SW 1271 (cell line): ENCODE measurements at places on chromosomes 4 and X.
A peak's percentile ranks its signal among the peaks of the same experiment; 100 is the strongest.

GRCh38 chr4:41303372-41304118, 46.8 kb downstream of the UCHL1 start:
- DNase-seq = no peak

DNA sequence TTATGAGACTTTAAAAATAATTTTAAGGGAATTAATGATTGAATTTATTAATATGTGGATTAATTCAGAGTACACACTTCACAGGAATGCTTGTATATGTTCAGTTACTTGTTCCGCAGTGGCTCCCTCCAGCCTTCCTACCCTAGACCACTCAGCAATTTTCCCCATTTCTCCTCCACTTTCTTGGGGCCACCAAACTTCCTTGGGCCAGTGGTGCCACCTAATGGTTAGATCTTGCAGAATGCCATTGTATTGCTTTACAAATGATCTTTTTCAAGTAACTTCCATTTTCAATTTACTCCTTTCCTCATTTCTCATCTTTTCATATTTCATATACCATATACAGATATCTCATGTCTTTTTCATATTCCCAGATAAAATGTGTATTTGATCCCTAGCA, 3.6 kb upstream of the RNF175 start:
- peak; percentile 4 for DNase-seq

DNA sequence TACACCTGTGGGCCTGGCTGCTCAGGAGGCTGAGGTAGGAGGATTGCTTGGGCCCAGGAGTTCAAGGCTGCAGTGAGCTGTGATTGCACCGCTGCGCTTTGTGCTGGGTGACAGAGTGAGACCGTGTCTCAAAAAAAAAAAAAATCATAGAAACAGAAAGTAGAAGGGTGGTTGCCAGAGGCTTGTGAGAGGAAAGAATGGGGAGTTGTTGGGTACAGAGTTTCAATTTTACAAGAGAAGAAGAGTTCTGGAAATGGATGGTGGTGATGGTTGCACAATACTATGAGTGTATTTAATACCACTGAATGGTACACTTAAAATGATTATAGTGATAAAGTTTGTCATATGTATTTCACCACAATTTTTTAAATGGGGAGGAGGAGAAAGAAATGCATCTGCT, 10.2 kb upstream of the GLOD5 start:
- no peak for DNase-seq

- DNase-seq = no peak
These were observed 9.3 kb upstream of the GPRIN3 start for GRCh38 chr4:89316931-89317366.

DNA sequence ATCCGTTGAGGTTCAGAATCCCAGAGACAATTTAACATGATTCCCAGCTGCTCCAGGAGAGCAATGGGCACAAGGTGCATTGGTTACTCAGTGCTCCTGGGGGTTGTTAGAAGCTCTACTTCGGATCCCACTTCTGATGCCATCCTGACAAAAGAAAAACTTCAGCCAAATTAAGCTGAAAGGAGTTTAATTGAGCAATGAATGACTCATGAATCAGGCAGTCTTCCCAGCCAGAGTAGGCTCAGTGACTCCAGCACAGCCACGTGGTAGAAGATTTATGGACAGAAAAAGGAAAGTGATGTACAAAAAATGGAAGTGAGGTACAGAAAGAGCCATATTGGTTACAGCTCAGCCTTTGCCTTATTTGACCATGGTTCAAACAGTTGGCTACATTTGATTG, 95.7 kb downstream of the PWWP3B start:
- no peak for DNase-seq

GRCh38 chrX:49184294-49185281, 1.6 kb downstream of the PRICKLE3 start:
- peak; percentile 37 for DNase-seq

DNA sequence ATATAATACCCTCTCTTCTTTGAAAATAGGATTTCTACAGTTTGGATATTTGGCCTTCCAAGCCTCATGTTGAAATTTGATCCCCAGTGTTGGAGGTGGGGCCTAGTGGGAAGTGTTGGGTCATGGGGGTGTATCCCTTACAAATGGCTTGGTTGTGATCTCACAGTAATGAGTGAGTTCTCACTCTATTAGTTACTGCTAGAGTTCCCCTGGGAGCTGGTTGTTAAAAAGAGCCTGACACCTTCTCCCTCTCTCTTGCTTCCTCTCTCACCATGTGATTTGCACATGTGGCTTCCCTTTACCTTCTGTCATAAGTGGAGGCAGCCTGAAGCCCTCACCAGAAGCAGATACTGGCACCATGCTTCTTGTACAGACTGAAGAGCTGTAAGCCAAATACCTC, 73.9 kb downstream of the HDAC8 start:
- no peak for DNase-seq

- DNase-seq = no peak
These were observed 27.9 kb upstream of the PAPSS1 start for GRCh38 chr4:107747748-107748486.

GRCh38 chrX:15903186-15903681, 48.6 kb upstream of the AP1S2 start:
- no peak for DNase-seq

DNA sequence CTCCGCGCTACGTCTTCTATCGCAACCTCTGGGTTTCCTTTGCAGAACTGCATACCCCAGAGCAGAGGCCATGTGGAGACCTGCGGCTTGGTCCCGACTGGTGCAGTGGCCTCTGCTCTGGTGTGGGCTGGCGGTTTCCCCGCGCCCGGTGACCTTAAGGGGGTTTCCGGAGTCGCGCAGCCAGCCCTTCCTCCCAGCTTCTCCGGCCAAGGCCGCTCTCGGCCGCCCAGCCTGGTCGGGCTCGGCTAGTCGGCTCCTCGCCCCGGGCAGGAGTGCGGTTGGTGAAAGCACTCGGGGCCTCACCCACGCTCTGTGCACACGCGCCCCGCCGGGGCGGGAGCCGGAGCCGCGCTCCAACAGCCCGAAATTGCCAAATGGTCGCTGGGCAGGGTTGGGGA, 84.9 kb downstream of the BCOR start:
- no peak for DNase-seq

DNA sequence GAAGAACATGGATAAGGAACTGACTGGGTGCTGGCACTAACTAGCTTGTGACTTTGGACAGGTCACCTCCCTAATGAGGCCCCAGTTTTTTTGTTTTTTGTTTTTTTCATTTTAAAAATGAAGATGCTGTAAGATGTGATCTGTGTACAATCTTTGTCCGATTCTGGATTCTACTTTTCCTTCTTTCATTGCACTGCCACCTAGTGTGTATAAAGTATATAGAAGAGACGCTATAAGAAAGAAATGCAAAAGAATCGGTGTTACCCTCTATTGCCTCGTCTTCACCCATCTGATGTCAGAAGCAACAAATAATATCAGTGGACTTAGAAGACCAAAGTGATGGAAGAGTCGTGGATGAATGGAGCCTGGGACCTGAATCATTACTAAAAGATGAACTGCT, 58.6 kb upstream of the P2RY10 start:
- DNase-seq = no peak

DNA sequence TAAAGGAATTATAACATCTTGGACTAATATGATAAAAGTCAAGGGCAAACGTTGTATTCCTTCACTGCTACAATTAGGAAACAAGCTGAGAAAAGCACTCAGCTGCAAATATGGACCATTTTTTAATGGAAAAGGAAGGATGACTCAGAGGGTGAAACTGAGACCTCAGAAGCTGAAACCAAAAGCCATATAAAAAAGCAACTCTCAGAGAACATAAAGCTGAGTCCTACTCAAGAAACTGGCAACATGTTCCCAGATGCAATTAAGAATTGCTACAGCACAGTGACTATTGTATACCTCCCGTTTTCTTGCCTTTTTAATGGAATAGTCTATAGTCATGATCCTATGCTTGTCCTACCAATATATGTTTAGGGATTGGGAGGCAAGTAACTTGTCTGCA, 1106.4 kb upstream of the INTU start:
- no peak for DNase-seq

- no peak for DNase-seq
These were observed 61.4 kb downstream of the AGA start for GRCh38 chr4:177380730-177381287.

DNA sequence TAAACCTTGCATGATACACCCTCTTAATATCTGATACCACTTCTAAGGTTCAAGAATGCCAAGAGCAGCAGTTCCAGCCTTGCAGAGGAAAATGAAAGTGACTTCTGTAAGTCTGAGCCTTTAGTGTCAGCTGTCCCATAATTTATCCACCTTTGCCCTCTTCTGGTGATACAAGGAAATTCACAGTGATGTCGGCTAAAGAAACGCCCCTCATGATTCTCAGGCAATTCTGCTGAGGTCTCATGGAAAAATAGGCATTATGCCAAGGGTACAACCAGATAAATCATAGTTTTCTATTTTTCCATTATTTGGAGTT, 172.2 kb upstream of the CXCL13 start:
- peak; percentile 45 for DNase-seq

GRCh38 chr4:77777135-77777807, 41.9 kb downstream of the CNOT6L start:
- DNase-seq = no peak

- no peak for DNase-seq
These were observed at the start of gene GLOD5 for GRCh38 chrX:48761674-48762471. GLOD5 (plus strand) TSS chrX:48761747; CDS start chrX:48761791, 44 bp downstream.
